ENCODE measurements at places on chromosomes 1 and 21. TPM values are rescaled to one million over a fixed set of nuclear protein-coding genes. Genes with fewer than 3 reads are reported as not detected.
A peak's percentile ranks its signal among the peaks of the same experiment; 100 is the strongest.

The PCP4L1 gene
- total RNA-seq, result 10.1 TPM

The WRAP73 gene
- 22.3 TPM for total RNA-seq

The SERINC2 gene
- total RNA-seq, result 76.1 TPM

DNA sequence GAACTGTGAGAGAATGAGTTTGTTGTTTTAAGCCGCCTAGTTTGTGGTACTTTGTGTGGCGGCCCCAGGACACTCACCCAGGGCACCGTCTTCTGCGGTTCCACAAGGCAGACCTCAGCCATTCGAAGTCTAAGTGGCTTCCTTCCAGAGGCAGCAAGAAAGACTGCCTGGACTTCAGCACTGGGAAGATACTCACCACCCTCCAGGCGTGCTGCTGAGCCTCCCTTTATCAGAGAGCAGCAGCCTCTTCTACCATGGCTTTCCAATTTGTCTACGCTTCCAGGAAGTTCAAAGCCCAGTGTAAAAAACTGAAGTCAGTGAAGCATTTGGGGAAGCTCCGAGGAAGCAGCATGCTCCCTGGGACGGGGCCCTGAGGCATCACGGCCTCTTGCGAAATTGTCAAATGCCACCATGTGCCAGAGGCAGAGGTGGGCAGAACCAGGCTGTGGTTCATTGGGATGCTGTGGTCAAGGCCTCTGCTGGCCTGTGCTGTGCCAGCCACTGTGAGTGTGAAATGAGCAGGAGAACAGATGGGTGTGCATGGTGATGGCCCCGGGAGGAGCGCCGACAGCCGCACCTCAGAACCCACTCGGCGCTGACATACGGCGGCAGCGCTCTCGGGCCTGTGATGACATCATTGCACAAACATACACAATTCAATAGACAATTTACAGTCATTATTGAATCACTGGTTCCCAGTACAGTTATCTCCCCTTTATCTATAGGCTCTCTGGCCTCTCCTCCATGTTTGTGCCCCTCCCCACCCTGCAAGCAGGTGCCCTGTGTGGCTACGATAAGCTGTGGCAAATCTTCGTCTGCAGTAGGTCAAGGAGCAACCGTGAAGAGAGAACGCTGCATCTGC, 110.4 kb downstream of the PDE9A start:
- no peak overlapping the region for H3K27ac ChIP-seq
- DNase-seq, result no peak
- no peak overlapping the region for H3K4me3 ChIP-seq
- peaks cover 5% of the 10 kb centered on the region for H3K36me3 ChIP-seq
- no peaks in the 10 kb centered on the region for H3K27me3 ChIP-seq

DNA sequence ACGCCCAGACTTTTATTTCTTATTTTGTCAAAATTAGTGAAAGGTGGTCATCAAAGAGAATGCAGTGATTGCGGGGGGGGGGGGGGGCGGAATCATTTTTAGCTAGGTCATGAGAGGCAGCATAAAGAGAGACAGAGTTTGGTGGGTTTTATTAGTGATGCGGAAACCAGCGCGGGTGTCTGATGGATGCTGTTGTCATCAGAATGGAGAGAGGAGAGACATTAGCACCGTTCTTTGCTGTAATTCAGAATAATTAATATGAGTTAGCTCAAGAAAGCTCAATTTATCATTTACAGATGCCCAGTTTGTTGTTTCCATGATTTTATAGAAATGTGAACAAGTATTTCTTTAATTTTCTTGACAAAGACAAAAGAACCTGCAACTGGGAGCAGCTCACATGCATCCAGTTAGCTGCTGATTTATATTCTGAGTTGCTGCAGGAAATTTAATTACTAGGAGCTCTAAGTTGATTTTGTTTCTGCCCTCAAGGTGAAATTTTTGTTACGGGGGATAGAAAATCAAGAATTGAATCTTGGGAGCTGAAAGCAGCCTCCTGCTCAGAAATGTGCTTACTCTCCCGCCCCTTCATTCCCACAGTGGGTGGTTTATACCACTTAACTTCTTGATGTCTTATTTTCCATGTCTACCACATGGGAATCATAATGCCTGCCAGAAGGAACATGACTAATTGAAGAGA, 133.4 kb upstream of the MAP1LC3C start:
- H3K4me3 ChIP-seq, result no peak overlapping the region
- H3K27ac ChIP-seq, result no peak overlapping the region
- H3K27me3 ChIP-seq, result no peaks in the 10 kb centered on the region
- no peak for DNase-seq
- no peaks in the 10 kb centered on the region for H3K4me1 ChIP-seq
- no peaks in the 10 kb centered on the region for H3K36me3 ChIP-seq

DNA sequence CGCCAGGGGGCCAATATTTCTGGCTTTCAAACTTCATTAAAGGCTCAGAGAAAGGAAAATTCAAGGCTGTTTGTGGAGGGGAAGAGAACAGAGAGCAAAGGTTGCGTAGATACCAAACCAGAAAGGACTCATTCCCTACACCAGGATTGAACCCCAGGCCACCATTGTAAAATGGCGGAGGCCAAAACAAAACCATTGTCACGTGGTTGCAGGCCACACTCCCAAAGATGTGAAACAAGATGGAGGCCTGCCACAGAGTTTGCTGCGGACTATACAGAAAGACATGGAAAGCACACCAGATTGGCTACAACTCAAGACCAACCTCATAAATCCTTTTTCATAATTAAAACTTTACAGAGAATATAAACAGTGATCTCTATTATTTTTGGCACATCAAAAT, 116.5 kb downstream of the KCNK1 start:
- no peaks in the 10 kb centered on the region for H3K27me3 ChIP-seq
- no peak overlapping the region for H3K27ac ChIP-seq
- H3K4me3 ChIP-seq, result no peak overlapping the region
- no peak for DNase-seq
- H3K36me3 ChIP-seq, result no peaks in the 10 kb centered on the region
- H3K4me1 ChIP-seq, result no peaks in the 10 kb centered on the region

DNA sequence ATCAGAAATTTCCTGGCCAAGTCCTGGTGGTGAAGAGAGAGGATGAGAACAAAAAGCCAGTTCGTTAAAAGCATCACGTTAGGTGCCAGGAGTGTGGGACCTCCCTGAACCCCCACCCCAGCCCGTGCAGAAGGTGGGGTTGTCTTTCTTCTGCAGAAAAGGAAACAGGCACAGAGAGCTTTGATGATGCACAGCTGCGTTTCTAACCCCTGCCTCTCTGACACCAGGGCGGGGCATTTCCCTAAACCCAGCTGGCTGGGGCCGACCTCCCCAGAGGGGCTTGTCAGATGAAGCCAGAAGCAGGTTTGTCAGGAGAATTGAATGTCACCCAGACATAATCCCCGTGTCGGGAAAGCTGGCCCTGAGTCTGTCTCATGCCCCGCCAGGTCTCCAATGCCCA, 189.3 kb upstream of the EDN2 start:
- no peak overlapping the region for H3K4me3 ChIP-seq
- H3K27ac ChIP-seq, result no peak overlapping the region
- no peaks in the 10 kb centered on the region for H3K4me1 ChIP-seq

DNA sequence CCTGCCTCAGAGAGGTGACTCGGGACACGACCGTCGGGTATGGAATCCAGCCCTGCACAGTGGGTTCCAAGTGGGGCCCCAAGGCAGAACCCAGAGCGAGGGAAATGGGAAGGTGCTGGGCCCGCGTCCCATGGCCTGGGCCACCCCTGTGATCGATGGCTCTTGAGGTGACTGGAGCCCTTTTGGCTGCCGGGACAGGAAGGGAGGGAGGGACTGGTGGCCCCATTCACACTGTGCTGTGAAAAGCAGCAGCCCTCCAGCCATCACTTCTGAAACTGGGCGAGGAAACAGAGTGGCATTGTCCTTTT, 110.4 kb upstream of the IFFO2 start:
- peak overlapping the region; percentile 79 for H3K27ac ChIP-seq
- no peaks in the 10 kb centered on the region for H3K36me3 ChIP-seq
- no peaks in the 10 kb centered on the region for H3K27me3 ChIP-seq
- DNase-seq, result no peak
- no peak overlapping the region for H3K4me3 ChIP-seq

DNA sequence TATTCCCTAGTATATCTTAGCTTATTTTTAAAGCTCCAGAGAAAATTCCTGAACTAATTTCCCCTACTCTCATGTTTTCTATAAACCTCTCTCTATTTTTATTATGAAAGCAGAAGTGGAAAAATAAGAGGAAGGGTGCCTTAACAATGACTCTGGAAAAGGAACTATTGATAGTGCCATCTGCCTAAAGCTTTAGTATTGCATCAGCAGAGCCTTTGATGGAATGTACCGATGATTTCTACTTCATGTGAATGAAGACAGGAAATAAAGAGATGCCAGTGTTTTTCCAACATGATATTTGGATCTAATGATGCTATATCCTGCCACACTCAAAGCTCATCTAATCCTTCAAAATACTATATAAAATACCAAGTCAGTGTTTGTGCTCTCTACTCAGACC, 35.1 kb downstream of the TNFSF18 start:
- DNase-seq, result no peak
- no peaks in the 10 kb centered on the region for H3K4me1 ChIP-seq
- H3K27ac ChIP-seq, result no peak overlapping the region
- no peak overlapping the region for H3K4me3 ChIP-seq

- H3K27me3 ChIP-seq, result no peaks in the 10 kb centered on the region
- H3K36me3 ChIP-seq, result no peaks in the 10 kb centered on the region
- H3K27ac ChIP-seq, result no peak overlapping the region
- no peak for DNase-seq
- H3K4me3 ChIP-seq, result no peak overlapping the region
Measured at GRCh38 chr1:212293579-212293978, 8.4 kb downstream of the PPP2R5A start.

DNA sequence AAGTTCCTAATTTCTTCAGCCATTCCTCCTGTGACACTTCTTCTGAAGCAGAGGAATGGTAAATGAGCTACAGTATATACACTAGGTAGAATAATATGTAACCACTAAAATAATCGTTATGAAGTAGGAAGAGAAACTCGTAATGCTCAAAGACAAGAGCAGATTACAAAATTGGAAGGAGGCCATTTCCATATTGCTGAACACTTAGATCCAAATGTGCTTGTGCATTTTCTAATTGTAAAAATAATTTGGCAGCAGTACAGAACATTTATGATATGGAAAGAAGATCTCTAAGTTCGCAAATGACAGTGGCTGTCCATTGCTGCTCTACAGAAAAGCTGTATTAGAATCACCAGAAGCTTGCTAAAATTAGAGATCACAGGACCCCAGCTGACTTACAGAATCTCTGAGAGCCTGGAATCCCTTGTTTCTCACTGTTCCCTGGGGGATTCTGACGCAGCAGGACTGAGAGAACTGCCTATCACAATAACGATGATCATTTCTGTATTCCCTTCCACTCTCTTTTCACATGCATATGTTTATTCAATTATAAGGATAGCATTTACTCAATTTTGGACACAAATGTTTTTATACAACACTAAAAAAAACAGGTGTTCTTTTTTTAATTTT, 242.1 kb downstream of the OMA1 start:
- no peak for DNase-seq
- no peaks in the 10 kb centered on the region for H3K36me3 ChIP-seq
- H3K27me3 ChIP-seq, result no peaks in the 10 kb centered on the region
- H3K4me3 ChIP-seq, result no peak overlapping the region
- no peaks in the 10 kb centered on the region for H3K4me1 ChIP-seq
- no peak overlapping the region for H3K27ac ChIP-seq

DNA sequence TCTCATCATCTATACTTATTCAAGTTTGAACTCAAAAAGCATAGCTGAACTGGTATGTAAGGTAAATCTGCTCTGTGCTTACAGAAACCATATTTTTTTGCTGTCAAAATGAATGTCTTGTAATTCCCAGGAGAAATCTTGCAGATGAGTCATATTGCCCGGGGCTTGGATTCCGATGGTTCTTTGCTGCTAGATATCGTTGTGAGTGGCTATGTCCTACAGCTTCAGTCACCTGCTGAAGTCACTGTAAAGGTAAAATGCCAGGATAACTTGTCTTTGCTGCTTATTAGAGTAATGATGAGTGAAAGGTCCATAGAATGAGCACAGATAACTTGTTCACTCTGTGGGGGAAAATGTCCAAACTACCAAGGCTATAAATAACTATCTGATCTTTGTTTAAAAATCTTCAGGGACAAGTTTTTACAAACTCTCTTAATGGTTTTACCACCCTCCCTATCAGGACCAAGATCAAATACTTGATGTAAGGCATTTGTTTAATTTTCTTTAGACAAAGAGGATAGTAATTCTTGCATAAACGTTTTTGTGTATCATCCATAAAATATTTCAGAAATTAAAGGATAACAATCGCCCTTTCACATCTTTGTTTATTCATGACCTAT, 222.3 kb downstream of the TPR start:
- no peaks in the 10 kb centered on the region for H3K36me3 ChIP-seq
- H3K27ac ChIP-seq, result no peak overlapping the region
- H3K27me3 ChIP-seq, result no peaks in the 10 kb centered on the region
- H3K4me3 ChIP-seq, result no peak overlapping the region

DNA sequence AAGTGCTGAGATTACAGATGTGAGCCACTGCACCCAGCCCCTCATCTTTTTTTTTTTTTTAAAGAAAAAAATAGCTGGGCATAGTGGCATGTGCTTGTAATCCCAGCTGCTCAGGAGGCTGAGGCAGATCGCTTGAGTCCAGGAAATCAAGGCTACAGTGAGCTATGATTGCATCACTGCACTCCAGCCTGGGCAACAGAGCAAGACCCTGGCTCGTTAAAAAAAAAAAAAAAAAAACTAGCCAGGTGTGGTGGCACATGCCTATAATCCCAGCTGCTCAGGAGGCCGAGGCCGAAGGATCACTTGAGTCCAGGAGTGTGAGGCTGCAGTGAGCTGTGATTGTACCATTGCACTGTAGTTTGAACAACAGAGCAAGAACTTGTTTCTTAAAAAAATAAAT, 13.8 kb downstream of the SZRD1 start:
- H3K36me3 ChIP-seq, result no peaks in the 10 kb centered on the region
- H3K27ac ChIP-seq, result no peak overlapping the region
- DNase-seq, result no peak
- no peak overlapping the region for H3K4me3 ChIP-seq

DNA sequence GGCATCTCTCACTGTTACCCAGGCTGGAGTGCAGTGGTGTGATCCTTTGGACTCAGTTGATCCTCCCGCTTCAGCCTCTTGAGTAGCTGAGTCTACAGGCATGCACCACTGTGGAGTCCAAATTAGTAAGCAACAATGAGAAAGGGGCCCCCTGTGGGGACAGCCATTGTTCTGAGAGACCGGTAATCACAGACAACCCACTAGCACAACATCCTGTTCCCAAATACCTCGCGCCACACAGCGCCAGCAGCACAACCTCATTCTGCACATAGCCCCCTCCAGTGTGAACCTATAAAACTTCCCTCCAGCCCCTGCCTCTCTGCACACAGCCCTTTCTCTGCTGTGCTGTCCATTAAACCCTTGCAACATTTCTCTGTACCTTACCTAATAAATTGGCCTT, 226.4 kb downstream of the DYRK1A start:
- H3K27me3 ChIP-seq, result no peaks in the 10 kb centered on the region
- no peak for DNase-seq
- no peak overlapping the region for H3K27ac ChIP-seq
- no peaks in the 10 kb centered on the region for H3K4me1 ChIP-seq

GRCh38 chr1:91098299-91098906, 76.6 kb upstream of the ZNF644 start:
- H3K36me3 ChIP-seq, result no peaks in the 10 kb centered on the region
- no peak overlapping the region for H3K27ac ChIP-seq
- no peaks in the 10 kb centered on the region for H3K4me1 ChIP-seq
- no peak overlapping the region for H3K4me3 ChIP-seq
- H3K27me3 ChIP-seq, result no peaks in the 10 kb centered on the region
- no peak for DNase-seq

All from prostate gland (tissue), 2 donors.